Dermis blood vessel endothelial cell (primary cell): ENCODE measurements at places on chromosomes 16 and 17.

DNA sequence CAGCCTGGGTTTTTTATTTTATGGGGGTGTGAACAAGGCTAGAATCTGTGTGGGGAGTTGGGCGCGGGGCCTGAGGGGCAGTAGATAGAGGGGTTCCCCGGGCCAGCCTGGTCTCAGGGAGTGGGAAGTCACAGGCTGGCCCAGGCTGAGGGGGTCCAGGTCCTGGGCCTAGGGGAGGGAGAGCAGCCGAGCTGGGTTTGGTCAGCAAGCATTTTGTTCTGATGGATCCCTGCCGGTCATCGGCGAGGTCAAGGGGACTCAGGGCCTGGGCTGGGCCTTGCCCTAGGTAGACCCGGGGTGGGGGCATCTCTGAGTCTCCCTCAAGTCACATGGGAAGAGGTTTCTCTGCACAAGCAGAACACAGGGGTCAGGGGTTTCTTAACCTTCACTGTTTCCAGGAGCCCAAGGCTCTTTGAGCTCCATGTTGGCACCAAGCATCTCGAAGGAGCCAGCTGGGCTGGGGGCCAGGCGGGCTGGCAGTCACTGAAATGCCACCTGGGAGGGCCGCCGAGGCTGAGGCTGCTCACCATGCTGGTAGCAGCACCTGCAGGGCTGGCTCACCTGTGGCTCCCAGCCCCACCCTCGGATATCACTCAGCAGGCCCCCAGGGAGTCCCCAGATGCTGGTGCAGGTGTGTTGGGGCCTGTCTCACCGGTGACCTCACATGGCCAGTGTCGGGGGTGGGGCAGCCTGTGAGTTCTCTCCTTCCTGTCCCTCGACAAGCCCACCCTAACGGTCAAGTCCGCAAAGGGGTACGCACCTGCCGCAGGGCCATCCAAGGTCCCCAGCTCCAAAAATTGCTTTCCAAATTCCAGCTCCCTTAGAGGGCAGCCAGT lies 41.0 kb downstream of the SLC7A5 start:
- no peak for DNase-seq

DNA sequence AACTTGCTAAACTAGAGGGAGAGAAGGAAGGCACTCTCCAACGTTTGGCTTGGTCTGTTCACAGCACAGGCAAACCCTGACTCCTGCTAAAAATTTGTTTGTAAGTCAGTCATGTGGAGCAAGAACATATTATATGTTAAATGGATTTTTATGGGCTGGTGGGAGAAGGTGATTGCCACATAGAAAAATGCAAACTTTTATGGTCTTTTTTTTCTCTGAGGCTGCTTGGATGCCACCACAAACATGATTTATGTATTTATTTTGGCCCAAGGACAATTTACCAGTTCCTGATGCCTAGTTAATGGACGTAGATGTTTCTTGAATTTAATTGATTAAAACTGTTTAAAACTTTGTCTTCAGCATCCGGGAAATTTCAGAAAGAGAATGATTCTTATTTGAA lies 274.2 kb upstream of the MYOCD start:
- DNase-seq = no peak

GRCh38 chr16:56041556-56042140 lies 149.6 kb upstream of the GNAO1 start:
- no peak for DNase-seq

DNA sequence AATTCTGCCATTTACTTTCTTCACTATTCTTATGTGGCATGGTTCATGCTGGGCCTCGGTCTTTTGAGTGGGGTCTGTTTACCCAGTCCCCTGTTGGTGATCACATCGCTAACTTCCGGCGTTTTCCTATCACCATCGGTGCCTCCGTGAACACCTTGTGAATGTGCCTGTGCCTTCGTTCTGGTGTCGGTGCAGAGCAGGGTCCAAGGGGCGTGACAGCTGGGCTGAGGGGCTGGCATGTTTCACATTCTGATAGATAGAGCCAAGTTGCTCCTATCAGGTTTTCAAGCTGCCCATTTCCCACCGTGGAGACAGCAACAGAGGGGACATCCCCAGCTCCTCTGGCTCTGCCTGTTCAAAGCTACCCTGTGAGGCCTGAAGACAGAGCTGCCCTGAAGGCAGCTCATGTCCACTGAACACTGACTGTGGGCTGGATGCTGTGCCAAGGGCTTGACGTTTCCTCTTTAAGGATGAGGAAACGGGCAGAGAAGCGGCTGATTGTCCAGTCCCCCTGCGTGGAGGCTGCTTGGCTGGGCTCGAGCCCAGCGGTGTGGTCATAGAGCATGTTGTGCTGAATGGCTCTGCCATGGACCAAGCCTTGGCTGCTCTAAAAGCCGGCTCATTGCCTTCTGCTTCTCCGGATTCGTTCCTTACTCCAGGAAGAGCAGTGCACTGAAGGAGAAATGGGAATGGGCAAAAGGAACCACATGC lies 17.0 kb downstream of the DHODH start:
- no peak for DNase-seq

GRCh38 chr16:70715055-70715858 lies 29.4 kb upstream of the MTSS2 start:
- peak; percentile 51 for DNase-seq

DNA sequence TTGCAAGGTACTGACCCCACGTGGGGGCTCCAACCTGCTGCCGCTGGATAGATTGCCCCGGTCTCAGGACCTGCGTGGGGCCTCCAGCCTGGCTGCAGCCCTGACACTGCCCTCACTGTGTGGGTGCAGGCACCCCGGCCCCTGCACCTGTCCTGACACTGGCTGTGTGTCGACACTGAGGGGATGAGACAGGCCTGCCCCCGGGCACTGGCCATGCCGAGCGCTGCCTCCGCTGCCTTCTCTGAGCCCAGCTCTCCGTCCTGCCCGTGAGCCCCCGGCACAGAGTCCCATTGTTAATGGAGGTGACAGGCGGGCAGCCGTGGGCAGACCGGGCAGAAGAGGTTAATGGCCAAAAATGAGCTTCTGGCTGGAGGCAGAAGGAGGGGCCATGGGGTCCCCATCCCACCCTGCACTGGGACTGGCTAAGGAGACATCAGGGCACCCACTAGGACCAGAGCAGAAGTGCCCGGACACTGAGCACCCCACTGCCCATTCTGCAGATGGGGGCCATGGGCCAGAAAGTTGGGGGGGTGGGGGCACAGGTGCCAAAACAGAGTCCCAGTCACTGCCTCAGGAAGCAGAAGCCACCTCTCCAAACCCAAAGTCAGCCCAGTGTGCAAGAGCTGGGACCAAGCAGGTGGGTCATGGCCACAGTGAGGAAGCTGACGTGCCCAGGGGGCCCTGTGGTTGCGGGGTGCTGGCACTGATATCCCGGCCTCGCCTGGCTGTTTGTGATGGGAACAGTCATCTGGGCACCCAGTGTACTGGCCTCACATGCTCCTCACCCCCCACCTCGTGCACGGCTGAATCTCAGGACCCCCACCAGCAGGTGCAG lies 2.5 kb upstream of the PRR35 start:
- DNase-seq = no peak

DNA sequence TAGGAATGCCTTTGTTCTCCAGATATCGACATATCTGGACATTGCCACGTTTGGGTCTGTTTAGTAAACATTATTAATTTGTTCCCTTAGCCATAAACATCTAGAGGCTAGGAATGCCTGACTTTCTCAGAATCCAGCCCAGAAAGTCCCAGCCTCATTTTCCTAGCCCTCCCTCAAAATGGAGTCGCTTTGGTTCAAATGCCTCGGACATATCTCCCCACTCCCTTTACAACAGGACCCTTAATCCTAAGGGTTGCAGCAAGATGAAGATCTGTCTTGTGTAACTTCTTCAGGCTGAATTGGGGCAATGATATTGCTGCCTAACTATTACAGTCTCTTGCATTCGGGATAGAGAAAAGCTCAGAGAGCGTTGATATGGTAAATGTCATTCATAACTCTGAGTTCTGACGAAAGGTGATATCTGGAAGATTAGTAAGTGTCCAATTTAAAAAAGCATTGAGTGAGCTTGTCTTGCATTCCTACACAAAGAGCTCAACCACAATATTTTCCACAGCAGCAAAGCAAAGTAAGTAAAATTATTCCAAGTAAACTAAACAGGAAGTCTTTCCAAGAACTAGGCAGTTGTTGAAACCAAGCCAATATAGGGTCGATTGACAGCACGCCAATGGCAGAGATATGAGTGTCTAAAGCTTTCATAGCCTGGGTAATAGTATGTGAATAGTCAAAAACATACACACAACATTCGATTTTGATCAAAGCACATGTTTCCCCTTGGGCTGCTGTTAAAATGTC lies 46.0 kb upstream of the ARL4D start:
- DNase-seq = no peak

- DNase-seq = no peak
Measured at GRCh38 chr17:6573982-6574686, 17.8 kb upstream of the PITPNM3 start.

GRCh38 chr16:66250686-66251431 lies 115.6 kb upstream of the CDH5 start:
- DNase-seq = no peak

DNA sequence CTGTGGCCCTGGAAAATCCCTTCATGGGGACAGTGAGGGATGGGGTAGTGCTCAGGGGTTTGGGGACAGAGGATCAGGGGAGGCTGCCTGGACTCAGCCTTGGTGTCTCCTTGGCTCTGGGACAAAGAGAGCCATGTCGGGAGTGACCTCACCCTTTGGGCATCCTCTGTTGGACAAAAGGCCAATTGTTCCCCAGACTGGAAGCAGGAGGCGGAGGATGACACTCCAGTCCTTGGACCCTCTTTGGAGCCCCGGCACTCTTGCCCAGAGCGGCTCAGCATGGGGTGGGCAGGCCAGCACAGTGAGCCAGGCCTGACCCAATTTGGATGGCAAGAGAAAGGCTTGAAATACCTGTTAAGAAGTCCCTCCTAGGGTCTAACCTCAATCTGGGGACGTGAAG lies 39.4 kb upstream of the PHB1 start:
- no peak for DNase-seq

- no peak for DNase-seq
Measured at GRCh38 chr17:80706463-80706867, 161.8 kb downstream of the RPTOR start.

- DNase-seq = peak; percentile 99
Measured at GRCh38 chr17:64343833-64344637, 46.6 kb downstream of the PECAM1 start.

- no peak for DNase-seq
Measured at GRCh38 chr16:86899151-86899550, 320.8 kb downstream of the FOXL1 start.

GRCh38 chr16:21620592-21620991 lies 21.2 kb downstream of the METTL9 start:
- no peak for DNase-seq

GRCh38 chr16:51114382-51114781 lies 36.7 kb downstream of the SALL1 start:
- no peak for DNase-seq

- DNase-seq = peak; percentile 86
Measured at GRCh38 chr17:1122533-1123392, 57.0 kb downstream of the ABR start.

- DNase-seq = no peak
Measured at GRCh38 chr16:76959166-76959565, 231.8 kb upstream of the MON1B start.

- DNase-seq = no peak
Measured at GRCh38 chr17:29586676-29587469, 2.6 kb downstream of the GIT1 start.

- no peak for DNase-seq
Measured at GRCh38 chr17:73215447-73215846, 22.6 kb downstream of the COG1 start.

DNA sequence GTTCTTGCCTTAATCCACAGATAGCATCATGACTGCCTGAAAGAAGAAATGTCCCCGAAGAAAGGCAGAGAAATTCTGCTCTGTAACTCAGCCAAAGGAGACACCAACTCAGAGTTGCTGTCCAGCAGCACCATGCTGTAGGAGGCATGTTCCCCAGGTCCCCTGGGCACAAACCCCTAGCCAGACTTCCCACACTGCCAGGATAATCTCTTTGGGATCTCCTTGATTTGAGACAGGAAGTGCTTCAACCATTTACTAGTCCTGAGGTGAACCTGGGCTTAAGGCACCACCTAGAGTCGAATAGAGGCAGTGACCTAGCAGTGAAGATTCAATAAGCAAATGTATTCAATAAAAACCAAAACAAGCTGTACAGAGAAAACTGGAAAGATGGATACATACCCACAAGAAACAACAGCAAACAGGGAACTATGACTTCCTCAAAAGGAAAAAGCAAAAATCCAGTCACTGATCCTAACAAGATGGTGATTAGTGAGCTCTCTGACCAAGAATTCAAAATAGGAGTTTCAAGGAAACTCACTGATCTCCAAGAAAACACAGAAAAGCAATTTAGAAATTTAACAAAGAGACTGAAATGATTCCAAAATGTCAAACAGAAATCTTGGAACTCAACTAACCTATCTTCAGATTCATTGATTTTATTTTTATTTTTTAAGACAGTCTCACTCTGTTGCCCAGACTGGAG lies 5.7 kb downstream of the OR4D2 start:
- DNase-seq = peak; percentile 25

- DNase-seq = no peak
Measured at GRCh38 chr17:77916703-77917481, 41.6 kb upstream of the TNRC6C start.

- DNase-seq = no peak
Measured at GRCh38 chr16:79618041-79618691, 17.6 kb upstream of the MAF start.

DNA sequence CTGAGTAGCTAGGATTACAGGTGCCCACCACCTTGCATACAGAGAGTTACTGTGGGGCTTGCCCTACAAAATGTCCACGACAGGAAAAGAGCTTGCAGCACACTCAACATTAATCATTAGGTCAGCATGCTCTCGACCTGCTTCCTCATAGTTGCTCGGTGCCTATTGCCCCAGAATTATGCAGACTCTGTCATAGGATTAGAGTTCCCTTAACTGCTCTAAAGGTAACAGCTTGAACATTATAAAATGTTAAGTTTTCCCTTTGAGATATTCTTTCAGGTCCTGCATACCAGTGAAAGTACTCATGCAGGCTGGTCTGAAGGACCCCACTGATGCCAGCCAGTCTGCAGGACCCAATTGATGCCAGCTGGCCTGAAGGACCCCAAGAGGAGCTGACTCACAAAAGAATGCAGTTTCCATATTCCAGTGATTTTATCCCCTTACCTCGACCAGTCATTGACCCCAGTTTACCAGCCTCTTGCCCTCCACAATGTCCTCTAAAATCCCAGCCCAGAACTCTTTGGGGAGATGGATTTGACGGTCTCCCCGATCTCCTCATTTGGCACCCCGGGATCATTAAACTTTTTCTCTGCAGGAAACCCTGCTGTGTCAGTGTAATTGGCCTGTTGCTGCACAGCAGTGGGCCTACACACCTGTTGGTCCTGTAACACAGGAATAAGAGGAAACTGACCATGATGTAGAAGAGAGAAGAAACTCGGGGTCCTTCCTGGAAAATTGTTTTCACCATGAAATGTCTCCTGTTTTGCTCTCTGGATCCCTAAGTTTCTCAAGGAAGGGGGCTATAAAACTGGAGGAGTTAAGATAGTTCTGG lies 10.6 kb downstream of the ICAM2 start:
- DNase-seq = peak; percentile 59

GRCh38 chr17:60354223-60354622 lies 37.7 kb downstream of the USP32 start:
- DNase-seq = peak; percentile 9
